IPS DF 19.7 (cell line): ENCODE measurements at places on chromosomes 7 and 10.

DNA sequence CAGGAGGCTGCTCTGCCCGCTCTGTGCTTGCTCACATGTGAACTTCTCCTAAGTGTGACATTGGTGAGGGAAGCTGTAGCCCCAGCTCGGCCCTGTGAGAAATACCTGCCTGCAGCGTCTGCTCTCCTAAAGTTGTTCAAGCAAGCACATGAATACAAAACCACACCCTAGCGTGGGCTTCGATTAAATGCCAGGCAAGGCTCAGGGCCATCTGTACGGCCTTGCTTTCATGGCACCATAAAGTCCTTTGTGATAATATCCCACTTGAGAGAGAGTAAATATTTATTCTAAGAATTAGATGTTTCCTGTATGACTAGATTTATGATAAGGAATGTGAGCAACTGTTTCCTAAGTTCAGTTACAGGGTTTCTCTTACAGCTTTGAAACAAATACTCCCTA is 262.8 kb upstream of the KLF14 start:
- DNase-seq = no peak

- DNase-seq = no peak
These were observed 31.1 kb downstream of the ZC3HAV1 start for GRCh38 chr7:139078399-139078798.

DNA sequence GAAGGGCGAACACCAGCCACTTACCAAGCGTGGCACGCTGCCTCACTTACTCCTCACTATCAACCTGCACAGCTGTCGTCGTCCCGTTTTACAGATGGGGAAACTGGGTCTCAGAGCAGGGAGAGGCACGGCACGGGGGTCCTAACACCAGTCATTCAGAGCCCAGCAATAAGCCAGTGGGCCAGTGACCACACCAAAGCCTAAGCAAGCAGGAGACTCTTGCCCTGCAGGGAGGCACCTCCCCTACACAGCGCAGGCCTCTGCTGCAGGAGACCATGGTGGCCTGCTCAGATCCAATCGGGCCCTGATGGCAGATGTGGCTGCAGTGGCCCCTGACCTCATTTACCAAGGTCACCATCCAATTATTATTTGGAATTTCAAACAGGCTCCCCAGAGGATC is 4.8 kb downstream of the SLIT1 start:
- DNase-seq = no peak

- no peak for DNase-seq
These were observed 46.7 kb upstream of the DLG5 start for GRCh38 chr10:77973276-77973675.

DNA sequence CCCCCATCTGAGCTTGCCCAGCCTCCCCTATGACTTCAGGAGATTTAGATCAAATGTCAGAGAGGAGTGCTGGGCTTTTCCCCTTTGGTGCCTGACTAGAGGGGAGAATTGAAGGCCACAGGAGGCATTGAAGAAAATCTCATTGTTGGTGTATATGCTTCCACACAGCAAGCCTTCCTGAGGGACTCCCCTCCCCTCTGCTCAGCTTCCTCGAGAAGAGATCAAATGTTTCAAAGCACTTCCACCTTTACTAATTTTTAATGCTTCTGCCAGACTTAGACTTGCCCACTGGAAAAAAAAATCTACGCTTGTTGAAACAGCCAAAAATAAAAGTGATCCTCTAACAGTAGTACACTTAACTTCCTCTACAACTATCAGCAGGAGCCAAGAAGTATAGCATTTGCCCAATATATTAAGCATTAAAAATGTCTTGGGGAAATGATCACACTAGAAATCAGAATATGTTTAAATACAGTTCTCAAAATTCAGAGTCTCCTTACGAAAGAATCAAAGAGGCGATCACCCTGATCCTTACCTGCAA is 79.3 kb downstream of the FZD1 start:
- DNase-seq = no peak

DNA sequence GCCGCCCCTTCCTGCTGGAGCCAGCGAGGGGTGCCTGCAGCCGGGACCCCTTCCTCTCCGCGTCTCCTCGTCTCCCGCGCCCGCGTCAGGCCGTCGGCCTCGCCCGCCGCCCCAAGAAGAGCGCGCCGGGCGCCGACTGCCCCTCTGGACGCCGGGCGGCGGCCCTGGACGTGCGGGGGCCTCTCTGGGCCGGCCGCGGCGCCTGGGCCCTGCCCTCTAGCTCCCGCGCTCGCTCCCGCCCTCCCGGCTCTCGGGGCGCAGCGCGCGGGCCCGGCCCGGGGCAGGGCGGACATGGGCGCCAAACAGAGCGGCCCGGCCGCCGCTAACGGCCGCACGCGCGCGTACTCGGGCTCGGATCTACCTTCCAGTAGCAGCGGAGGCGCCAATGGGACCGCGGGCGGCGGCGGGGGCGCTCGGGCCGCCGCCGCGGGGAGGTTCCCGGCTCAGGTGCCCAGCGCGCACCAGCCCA is 704 bp downstream of the ZNRF2 start:
- DNase-seq = no peak

- DNase-seq = no peak
These were observed 13.3 kb downstream of the IFIT5 start for GRCh38 chr10:89427629-89428028.

DNA sequence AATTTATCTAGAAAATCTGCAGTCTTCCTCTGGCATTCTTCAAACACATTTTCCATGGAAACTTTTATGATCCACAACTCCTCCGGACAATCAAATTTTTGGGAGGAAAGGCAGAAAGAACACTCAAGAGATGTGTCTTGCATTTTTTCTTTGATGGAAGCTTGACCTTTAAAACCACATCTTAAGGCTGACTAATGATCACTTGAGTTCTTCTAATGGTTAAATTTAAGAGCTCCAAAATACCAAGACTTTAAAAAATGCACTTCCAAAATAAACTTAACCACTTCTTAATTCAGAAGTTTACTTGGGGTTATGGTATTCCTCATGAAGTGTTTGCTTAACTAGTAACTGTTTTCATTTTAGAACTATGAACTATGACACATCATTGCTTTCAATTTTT is 43.3 kb downstream of the ETV1 start:
- DNase-seq = no peak

- DNase-seq = no peak
These were observed 54.1 kb upstream of the NPSR1 start for GRCh38 chr7:34603711-34604444.

DNA sequence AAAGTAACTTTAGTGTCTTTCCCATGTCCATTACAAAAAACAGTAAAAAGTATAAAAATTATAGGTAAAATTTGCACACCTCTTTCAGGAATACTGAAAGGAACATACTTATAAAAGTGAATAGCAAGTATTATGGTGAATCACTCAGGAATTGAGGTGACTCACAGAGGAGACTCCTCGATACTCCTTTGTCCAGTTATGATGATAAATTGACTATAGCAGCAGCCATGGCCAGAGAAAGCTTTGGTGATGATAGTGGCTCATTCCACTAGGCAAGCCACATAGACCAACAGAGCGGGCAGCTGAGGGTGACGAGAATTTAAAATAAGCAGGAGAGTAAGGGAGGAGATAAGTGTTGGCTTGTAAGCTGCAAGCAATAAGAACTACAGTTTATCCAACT is 1231.1 kb upstream of the CELF2 start:
- no peak for DNase-seq

DNA sequence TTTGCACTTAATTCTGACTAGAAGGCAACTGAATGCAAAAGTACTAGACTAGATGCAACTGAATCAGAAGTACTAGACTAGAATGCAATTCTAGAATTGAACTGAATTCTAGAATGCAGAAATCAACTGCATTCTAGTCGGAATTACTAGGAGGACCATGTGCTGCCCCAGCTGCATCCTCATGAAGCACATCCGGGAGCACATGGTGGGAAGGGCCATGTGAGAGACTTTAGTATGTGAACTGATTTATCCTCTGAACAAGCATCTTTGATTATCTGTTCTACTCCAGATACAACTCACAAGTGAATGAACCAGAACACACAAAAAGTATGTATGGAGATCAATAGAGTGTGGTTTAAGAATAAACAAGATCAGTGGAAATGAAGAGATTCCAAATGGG is 115.1 kb downstream of the GALNT11 start:
- DNase-seq = no peak

- DNase-seq = no peak
These were observed 19.1 kb downstream of the CTTNBP2 start for GRCh38 chr7:117854186-117854585.

- no peak for DNase-seq
These were observed 332.8 kb upstream of the PLXDC2 start for GRCh38 chr10:19483421-19483820.

GRCh38 chr10:124629415-124629814 is 114.8 kb downstream of the FAM53B start:
- no peak for DNase-seq

- no peak for DNase-seq
These were observed 4.7 kb downstream of the NFE2L3 start for GRCh38 chr7:26156451-26157420.

- DNase-seq = peak; percentile 1
These were observed 471.0 kb downstream of the GFRA1 start for GRCh38 chr10:115801992-115802391.

GRCh38 chr7:70704831-70705346 is 427.1 kb upstream of the GALNT17 start:
- no peak for DNase-seq

DNA sequence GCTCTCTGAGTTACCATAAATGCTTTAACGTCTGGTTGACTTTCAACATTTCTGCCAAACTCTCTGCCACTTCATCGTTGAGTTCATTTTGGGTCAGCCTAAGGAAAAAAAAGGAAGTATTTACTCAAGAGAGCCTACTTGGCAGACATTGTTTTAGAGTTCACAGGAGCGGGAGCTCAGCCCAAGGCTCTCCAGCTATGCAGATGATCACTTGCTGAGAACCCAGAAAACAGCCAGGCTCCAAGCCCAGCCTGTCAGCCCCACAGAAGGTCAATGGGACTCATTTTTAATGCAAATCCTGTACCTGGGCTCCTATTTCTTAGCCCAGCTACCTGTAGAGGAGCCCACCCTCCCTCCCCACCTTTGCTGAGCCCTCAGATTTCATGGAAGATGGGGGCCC is 45.5 kb downstream of the NOD1 start:
- DNase-seq = peak; percentile 17

- no peak for DNase-seq
These were observed 34.2 kb upstream of the IGFBP3 start for GRCh38 chr7:45955286-45955685.

- no peak for DNase-seq
These were observed 95.0 kb downstream of the WDFY4 start for GRCh38 chr10:48779546-48780152.

DNA sequence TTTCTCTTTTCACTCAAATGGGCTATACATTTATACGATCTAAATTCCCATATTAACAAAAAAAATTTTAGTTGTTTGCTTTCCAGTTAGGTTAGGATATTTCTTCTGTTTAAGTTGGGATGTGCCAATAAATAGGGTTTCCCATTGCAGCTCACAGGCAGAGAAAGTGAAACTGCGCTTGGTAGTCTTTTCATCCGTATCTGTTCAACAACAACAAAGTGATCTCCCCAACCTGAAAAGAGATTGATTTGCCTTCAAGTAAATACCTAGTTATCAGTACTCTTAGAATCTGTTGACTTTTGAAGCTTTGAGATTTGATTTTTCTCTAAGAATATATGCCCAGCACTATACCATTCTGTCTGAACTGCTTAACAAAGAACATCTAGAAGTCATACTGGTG is 143.4 kb downstream of the DYNC1I1 start:
- no peak for DNase-seq

DNA sequence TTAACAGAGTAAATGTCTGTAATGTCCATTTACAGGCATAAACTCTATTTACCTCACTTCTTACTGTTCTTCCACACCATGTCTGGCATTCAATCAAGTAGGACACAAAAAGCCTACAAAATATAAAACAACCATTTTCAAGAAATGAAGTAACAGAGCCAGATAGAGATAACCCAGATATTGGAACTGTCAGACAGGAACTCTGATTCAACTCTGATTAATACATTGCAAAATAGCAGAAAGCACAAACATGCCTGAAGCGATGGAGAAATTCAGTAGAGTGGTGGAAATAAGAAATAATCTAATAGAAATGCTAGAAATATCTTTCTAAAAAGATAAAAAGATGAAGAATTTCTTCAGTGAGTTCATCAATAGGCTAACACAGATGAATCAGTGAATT is 964.4 kb downstream of the PCDH15 start:
- DNase-seq = no peak

GRCh38 chr7:63067897-63068585 is 930.6 kb upstream of the ZNF722 start:
- no peak for DNase-seq

DNA sequence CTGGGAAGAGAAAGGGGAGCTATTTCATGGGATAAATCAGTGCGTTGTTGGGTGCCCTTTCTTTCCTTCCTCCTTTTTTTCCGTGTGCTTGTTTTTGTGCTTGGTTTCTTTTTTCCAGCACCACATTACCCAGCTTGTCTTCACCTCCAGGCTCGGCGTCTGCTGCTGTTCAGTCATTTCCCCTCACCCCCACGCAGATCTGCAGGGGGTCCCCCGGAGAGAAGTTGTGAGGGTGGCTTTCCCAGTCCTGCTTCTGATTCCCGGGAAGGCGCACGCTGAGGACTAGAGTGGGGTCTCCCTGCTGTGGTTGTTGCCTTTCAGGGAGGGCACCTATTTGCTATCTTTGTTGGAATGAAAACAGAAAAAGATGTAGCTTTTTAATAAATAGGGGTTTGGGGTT is 1.6 kb downstream of the CAMK1D start:
- DNase-seq = no peak

DNA sequence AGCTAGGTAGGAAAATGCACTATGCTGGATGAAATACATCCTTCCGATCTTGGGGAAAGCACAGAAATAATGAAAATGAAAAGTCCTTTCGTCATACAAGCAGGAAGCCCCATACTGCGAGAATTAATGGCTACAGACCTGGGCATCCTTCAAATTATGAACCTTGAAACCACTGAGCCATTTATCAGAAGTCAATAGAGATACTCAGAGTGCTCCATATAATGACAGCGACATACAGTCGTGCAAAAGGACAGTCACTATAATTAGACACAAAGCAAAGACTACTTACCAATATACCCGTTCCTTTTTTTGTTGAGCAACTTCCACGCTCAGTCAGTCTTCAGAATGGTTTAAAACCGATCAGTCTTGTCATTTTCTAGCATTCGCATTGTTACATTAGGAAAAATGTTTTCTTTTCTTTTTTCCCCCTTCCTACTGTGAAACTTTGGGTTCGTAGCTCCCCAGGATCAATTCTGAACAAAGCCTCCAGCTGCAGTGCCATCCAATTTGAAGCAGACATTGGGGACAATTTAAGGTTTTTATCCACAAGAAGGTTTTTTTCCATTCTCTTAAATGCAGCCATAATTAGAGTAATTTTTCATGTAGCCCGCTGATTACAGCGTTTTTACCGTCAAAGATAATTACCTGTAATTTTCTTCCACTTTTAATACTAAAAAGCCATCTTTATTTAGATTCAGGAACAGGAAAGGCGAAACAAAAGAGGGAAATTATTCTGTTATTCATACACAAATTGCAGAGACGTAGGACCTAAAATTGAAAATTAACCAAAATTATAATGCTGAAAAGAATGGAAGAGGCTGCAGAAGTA is 6.4 kb downstream of the DLX6 start:
- DNase-seq = no peak

GRCh38 chr10:70925377-70926225 is 37.2 kb upstream of the PCBD1 start:
- peak; percentile 9 for DNase-seq
